ENCODE measurements at places on chromosomes 16 and 17.

- no peak for DNase-seq
Measured at GRCh38 chr16:2339521-2340484, 725 bp downstream of the ABCA3 start.

DNA sequence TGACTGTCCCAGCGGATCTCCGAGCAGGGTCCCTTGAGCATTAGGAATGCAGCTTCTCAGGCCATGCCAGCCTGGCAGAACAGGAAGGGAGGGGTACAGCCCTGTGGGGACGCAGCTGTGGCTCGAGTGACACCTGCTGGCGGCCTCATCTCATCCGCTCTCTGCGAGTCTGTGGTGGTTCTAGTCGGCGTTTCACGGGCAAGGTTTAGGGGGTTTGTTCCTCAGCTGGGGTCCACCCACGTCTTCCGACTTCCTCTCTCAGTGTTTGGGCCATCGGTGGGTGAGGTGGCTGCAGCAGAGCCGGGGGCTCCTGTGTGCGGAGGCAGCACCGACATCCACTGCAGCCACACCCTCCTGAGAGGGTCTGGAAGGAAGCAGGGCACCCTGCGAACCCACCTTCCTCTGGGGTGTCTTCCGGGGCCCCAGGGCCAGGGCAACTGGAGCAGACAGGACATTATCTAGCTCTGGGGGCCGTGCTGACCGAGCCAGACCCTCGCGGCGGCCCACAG, 33.3 kb downstream of the JPH3 start:
- DNase-seq: no peak

DNA sequence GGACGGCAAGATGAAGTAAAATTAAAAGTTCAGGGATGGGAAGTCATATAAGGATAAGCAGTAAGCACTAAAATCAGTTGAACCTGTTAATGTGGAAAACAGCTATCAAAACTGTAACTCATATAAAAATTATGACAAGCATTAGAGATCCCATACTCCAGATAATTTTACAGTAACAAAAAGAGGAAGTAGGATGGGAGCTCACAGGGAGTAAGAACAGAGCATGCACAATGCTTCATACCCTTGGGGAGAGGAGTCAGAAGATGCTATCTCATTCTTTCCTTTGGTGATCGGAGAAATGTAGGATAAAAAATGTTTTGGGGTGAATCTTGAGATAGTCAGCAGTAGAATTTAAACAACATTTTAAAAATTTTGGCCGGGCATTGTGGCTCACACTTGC, 164.7 kb upstream of the CACNG5 start:
- no peak for DNase-seq

DNA sequence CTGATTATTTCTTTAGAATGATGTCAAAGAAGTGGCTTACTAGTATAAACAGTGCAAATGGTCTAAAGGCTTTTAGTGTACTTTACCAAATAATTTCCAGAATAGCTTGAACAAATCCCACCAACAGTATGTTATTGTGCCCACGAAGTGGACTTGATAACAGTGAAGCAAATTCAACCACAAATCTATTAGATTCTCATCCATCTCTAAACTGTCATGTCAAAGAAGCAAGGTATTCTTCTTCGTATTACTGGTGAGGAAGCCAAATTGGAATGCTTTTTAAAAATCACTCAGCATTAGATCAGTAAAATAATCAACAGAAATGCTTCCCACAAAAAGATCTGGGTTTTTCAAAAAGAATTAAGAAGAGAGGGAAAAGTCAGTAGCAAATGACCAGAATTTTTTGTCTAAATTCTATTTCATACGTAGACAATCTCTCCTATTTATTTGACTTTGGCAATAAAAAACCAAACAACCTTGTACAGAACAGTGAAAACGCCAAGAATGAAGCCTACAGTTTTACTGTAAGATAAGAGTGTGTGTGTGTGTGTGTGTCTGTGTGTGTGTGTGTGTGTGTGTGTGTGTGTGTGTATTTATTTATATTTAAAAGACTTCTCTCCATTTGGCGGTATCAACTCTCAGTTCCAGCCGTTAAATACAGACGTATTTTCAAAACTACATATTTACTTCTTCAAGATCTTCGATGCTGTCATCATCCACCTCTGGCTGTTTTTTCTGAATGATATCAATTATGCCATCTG, 114.6 kb downstream of the CYB561 start:
- DNase-seq: no peak

- DNase-seq: no peak
Measured at GRCh38 chr16:57355898-57356414, 2.6 kb upstream of the CCL22 start.

- DNase-seq: no peak
Measured at GRCh38 chr17:3316836-3317235, 18.7 kb upstream of the OR3A1 start.

DNA sequence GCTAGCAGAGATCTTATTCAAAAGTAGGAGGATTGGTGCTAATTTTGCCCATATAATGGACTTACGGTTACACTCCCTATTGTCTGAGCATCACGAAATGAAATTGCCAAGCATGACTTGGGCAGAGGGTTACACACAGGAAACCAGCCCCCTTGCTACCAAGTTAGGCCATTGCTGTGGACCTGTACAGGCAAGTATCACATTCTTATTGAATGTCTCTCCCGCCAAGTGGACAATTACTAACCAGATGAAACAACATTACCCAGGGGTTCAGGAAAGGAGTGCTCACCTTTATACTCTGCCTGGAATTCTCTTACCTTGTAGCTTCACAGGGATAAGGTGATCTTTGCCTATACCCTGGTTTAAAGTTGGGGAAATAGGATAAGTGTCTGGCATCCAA, 70.6 kb upstream of the TOX3 start:
- DNase-seq: no peak

DNA sequence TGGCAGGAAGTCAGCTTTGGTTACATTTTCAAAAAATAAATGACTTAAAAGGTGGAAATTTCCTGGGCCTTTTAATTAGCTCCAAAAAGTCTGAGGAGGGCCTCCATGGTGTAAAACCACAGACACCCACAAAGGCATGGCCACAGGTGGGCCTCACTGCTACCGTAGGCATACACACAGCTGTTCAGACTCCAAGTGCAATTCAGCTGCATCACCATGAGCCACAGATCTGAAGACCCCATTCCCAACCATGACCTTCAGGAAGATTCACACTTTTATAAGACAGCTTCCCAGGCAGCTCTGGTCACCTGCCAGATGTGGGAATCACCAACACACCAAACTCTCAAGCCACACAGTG, 20.6 kb downstream of the CSNK2A2 start:
- DNase-seq: no peak

- DNase-seq: no peak
Measured at GRCh38 chr16:1818204-1818872, 8.3 kb downstream of the HAGH start.

DNA sequence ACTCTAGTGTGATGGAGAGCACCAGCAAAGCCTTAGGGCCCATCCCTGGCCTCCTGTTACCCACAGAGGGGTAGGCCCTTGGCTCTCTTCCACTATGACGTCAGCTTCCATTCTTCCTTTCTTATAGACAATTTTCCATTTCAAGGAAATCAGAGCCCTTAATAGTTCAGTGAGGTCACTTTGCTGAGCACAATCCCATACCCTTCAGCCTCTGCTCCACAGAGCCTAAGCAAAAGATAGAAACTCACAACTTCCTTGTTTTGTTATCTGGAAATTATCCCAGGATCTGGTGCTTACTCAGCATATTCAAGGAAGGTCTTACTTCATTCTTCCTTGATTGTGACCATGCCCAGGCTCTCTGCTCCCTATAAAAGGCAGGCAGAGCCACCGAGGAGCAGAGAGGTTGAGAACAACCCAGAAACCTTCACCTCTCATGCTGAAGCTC, at the start of gene CCL8:
CCL8 (plus strand) TSS at position 397 of the 445 bp plus-strand sequence. CDS start 67 bp downstream, outside the sequence.
- no peak for DNase-seq

DNA sequence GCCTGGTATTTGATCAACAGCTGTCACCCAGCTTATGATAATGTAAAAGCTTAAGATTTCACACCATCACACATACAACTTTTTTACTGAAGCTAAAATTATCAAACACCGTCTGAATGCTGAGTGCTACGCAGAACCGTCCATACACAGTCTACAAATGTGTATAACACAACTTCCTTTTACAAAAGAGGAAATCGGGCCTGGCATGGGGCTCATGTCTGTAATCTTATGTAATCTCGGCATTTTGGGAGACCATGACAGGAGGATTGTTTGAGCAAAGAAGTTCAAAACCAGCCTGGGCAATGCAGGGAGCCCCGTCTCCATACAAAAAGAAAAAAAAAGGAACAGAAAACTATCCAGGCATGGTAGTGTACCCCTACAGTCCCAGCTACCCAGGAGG, 19.6 kb upstream of the QRICH2 start:
- DNase-seq: no peak

DNA sequence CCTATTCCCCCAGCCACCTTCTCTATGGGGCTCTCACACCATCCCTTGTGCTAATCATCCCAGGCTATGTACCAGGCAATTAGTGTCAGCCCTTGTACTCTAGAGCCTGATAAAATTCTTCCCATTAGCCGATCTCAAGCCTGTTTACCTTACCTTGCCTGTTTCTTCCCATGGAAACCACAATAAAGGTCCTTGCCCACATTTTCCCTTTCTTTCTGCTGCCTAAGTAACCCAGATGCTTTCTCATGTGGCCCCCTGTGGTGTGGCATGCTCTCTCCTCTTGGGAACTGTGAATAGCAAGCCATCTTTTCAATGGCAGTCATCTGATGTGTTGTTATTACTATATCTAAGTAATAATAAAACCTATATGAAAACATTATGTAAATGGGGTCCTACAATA, 265.8 kb upstream of the ELAC2 start:
- DNase-seq: no peak

DNA sequence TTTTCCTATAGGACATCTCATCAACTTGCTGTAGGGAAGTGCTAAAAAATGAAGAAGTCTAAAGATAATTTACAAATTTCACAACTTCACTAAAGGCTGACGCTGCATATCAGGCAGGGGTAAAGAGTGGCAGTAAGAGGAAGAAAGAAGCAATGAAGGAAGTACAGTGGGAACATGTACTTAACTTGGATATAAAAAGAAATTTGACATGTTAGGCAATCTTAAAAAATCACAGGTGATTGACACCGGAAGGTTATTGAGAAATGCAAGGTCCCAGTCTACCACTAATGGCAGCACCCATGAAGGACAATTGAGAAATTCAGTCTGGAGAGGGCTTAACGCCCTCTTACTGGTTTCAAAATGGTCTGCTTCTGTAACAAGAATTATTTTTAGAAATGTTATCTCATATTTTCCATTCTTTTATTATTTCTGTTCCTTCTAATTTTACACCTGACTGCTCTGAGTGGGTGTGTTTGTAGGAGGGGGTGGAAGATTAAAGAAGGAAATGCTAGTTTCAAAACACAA, 358.1 kb downstream of the KCNJ2 start:
- no peak for DNase-seq

DNA sequence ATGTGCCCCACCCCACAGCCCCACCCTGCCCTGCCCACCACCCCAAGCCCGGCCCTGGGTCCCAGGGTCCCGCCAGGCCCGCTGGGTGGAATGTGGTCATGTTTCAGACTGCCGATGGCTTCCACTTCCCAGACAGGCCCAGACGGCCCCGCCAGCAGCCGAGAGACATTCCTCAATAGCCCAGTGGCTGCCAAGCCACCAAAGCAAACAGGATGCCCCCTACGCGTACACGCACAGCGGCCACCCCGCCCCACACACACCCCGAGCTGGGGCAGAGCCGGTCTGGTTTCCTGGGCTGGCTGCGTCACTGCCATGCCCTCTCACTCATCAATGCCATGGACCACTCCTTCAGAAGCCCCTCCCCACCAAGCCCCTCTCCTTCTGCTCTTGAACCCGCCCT, 1.2 kb upstream of the KRT17 start:
- DNase-seq: no peak

GRCh38 chr17:82629748-82630147, 18.5 kb downstream of the WDR45B start:
- DNase-seq: no peak

DNA sequence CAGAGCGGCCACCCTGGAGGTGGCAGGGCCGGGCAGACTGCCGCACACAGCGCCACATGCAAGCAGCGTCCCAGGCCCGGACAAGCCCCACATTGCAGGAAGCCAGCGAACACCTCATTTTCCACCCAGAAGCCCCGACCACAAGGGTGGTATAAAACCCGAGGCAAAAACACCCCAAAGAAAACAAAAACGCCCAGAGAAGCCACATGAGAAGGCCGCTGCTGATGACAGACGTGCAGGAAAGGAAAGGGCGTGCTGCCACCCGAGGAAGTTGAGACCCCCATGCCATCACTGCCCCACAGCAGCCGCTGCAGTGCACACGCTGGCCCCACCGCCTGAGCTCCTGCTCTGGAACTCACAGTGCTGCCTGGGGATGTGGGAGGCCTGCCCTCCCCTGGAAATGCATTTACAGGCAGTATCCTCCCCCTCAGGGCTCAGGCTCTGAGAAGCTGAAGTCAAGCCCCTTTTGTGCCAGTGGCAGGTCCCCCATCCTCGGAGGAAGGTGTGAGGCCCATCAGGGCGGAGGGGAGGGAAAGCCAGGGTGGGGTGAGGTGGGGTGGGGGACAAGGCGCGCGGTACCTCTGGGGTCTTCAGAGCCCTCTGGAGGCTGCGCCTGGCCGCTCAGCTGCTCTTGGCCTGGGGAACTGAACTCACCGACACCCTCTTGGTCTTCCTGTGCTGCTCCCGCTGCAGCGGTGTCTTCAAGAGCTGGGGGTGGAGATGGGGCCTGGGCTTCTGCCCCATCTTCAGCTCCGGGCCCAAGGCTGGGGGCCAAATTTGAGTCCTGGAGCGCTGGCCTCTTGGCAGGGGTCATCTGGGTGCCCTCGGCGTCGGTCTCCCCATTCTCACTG, 62.0 kb downstream of the IL21R start:
- no peak for DNase-seq

DNA sequence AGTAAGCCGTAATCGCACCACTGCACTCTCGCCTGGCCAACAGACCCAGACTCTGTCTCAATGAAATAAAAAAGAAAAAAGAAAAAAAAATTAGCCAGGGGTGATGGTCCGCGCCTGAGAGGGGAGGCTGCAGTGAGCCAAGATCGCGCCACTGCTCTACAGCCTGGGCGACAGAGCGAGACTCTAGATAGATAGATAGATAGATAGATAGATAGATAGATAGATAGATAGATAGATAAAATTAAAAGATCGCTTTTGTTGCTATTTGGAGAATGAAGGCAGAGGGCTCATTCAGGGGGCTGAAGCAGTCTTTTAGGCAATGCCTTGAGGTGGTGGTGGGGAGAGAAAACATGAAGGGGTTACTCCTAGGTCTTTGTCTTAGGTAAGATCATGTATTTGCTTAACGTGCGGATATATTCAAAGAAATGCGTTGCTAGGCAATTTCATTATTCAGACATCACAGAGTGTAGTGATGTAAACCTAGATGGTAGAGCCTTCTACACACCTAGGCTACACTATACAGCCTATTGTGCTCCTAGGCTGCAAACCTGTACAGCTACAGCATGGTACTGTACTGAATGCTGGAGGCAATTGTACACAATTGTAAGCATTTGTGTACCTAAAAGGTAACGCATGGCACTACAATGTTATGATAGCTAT, 4.3 kb upstream of the HES7 start:
- DNase-seq: no peak

- DNase-seq: no peak
Measured at GRCh38 chr16:72832621-72833248, 215.2 kb downstream of the ZFHX3 start.

GRCh38 chr16:30009085-30009862, 1.6 kb downstream of the DOC2A start:
- no peak for DNase-seq

GRCh38 chr17:69326377-69327059, 415 bp downstream of the ABCA5 start:
- no peak for DNase-seq

Measured in NCI-H1436 treated with DMSO at 0.1 percent for 48 hours (cell line).